ENCODE measurements at places on chromosomes 13 and 19. TPM values are rescaled to one million over a fixed set of nuclear protein-coding genes. Genes with fewer than 3 reads are reported as not detected.
A peak's percentile ranks its signal among the peaks of the same experiment; 100 is the strongest.

ZNF799 gene
- total RNA-seq: 6.9 TPM

- H3K27me3 ChIP-seq: no peaks in the 10 kb centered on the region
- peaks cover 35% of the 10 kb centered on the region for H3K4me1 ChIP-seq
- H3K27ac ChIP-seq: no peak overlapping the region
- DNase-seq: no peak
These were observed 6.5 kb upstream of the FKRP start for GRCh38 chr19:46739290-46739771.

DNA sequence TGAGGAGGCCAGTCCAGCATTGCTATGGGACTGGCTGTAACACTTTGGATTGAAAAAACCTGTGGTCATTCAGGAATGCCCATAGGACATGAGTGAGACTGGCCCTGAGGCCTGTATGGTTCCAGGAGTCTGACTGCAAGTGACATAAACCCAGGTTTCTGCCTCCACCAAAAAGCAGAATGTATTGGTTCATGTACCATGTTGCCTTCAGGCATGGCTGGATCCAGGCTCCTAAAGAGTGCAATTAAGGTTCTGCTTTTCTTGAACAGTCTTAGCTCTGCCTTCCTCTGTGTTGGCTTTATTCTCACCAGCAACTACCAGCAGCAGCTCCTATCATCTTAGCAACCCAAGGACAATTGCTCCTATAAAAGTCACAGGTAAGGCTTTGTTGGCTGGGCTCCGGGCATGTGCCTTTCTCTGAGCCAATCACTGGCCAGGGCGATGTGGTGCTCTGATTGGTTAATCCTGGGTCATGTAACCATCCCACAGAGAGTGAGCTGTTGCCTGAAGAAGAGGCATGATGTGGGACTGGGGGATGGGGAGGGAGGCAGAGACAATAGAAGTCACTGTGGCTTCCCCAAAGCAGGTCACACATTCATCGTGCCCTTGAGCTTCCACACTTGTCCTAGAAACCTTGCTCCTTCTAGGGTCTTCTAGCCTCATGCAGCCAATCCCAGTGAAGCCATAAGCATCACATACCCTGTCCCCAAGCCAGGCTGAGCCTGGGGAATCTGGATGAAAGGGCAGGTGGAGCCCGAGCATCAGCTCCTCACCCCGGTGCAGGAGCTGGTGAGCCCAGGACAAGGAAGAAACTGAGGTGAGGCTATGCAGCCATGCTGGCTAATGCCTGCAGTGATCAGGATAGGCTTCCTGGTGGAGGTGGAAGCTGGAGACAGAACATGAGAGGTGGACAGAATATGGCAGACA, 123.9 kb downstream of the URI1 start:
- no peak overlapping the region for H3K27ac ChIP-seq
- no peaks in the 10 kb centered on the region for H3K27me3 ChIP-seq
- DNase-seq: no peak

GRCh38 chr13:78299832-78300623, 303.3 kb downstream of the POU4F1 start:
- H3K36me3 ChIP-seq: no peaks in the 10 kb centered on the region
- no peak overlapping the region for H3K27ac ChIP-seq
- no peak overlapping the region for H3K4me3 ChIP-seq
- no peak for DNase-seq
- no peaks in the 10 kb centered on the region for H3K4me1 ChIP-seq
- peaks cover 4% of the 10 kb centered on the region for H3K27me3 ChIP-seq

- peaks cover 15% of the 10 kb centered on the region for H3K4me1 ChIP-seq
- no peak for DNase-seq
- no peaks in the 10 kb centered on the region for H3K36me3 ChIP-seq
- peak overlapping the region; percentile 24 for H3K27ac ChIP-seq
- H3K4me3 ChIP-seq: peak overlapping the region; percentile 63
These were observed 16.0 kb downstream of the CDX2 start for GRCh38 chr13:27952876-27953675.

ZNF491 gene
- 1.4 TPM for total RNA-seq

- H3K36me3 ChIP-seq: no peaks in the 10 kb centered on the region
- H3K27me3 ChIP-seq: peaks cover 18% of the 10 kb centered on the region
- no peak overlapping the region for H3K27ac ChIP-seq
- no peak overlapping the region for H3K4me3 ChIP-seq
These were observed 2.1 kb upstream of the PLVAP start for GRCh38 chr19:17379221-17379631.

GRCh38 chr13:48096670-48097069, 1.8 kb upstream of the MED4 start:
- no peak overlapping the region for H3K4me3 ChIP-seq
- H3K27ac ChIP-seq: no peak overlapping the region
- peaks cover 15% of the 10 kb centered on the region for H3K36me3 ChIP-seq
- H3K4me1 ChIP-seq: peaks cover 28% of the 10 kb centered on the region

GRCh38 chr13:82458169-82458568, 1424.1 kb downstream of the SLITRK1 start:
- no peak overlapping the region for H3K27ac ChIP-seq
- H3K4me1 ChIP-seq: no peaks in the 10 kb centered on the region
- H3K36me3 ChIP-seq: no peaks in the 10 kb centered on the region
- H3K27me3 ChIP-seq: no peaks in the 10 kb centered on the region

DNA sequence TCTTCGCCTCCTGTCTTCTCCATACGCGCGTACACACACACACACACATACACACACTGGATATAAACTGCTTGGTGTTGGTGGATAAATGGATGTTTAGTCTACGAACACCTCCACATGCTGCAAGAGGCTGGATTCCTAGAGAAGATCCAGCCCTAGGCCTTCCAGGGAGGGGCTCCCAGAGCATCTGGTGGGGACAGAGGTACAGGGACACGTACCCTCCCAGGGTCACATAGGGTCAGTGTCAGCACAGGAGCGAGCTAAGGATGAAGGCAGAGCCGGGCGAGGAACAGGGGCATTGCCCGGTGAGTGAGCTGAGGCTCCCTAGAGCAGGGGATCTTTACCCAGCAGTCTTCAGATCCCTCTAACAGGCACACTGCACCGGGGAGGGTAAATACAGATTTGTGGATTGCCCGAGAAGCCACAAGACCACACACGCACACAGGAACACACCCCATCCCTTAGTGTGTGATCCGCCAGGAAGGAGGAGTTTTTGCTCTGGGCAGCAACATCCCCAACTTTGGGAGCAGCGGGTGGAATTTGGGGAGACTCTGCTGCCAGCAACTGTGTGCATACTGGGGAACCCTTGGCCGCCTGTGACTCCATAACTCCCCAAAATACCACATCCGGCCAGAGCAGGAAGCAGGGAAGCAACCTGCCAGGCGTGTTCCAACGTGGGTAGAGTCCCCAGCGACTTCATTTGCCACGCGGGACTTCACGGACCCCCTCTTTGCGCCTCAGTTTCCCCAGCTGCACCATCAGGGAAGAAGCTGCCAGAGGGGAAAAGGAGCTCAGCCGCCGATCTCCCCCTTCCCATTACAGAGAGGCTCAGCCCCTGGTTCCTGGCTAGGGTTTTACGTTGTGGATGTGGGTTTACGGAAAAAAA, 5.8 kb upstream of the TLE2 start:
- no peaks in the 10 kb centered on the region for H3K36me3 ChIP-seq
- peaks cover 20% of the 10 kb centered on the region for H3K4me1 ChIP-seq
- H3K27me3 ChIP-seq: peaks cover 15% of the 10 kb centered on the region
- peak overlapping the region; percentile 90 for H3K4me3 ChIP-seq
- no peak for DNase-seq
- H3K27ac ChIP-seq: peak overlapping the region; percentile 88

DNA sequence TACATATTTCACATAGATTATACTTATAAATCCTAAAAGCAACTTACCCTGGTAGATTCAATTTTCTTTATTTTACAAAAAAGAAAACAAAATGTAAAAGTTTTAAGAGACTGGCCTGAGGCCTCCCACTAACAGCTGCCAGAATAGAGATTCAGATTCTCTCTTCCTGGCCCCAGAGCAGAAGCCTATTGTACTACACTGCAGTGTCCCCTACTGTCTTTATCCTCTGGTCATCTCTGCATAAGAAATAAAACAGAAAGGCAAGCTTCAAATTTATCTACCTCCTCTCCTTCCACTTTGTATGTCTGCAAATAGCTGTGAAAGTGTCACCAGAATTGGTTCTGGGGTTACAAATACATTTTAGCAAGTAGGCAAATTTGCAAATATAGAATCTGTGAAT, 1004.1 kb upstream of the PCDH9 start:
- no peak for DNase-seq
- H3K4me3 ChIP-seq: no peak overlapping the region
- no peaks in the 10 kb centered on the region for H3K36me3 ChIP-seq
- no peaks in the 10 kb centered on the region for H3K27me3 ChIP-seq

DNA sequence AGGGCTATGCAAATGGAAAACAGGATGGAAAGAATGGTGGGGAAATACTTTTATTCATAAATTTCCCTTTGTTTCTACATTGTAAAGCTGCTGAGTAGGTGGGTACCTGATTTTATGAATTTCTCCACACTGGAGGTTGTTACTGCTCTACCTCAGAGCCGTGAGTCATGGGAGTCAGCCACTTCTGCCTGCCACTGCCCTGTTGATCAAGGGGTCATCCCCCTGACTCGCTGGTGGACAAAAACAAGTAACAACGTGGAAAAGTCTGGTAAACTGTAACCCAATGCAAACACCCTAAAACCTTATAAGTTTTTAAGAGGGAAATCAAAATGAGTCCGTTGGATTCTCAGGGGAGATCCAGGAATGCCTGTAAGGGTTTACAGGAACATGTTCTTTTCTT, 329.5 kb downstream of the ATP8A2 start:
- DNase-seq: no peak
- H3K4me1 ChIP-seq: no peaks in the 10 kb centered on the region
- H3K4me3 ChIP-seq: no peak overlapping the region
- H3K27me3 ChIP-seq: no peaks in the 10 kb centered on the region
- no peak overlapping the region for H3K27ac ChIP-seq

GRCh38 chr19:47379381-47379938, 30.3 kb downstream of the DHX34 start:
- H3K36me3 ChIP-seq: peaks cover 68% of the 10 kb centered on the region
- no peak for DNase-seq
